ENCODE measurements at places on chromosomes 12 and 14.

- no peak for DNase-seq
Observed at GRCh38 chr12:94139816-94140215, 8.6 kb upstream of the PLXNC1 start.

GRCh38 chr12:90543374-90543773 is 411.6 kb downstream of the CCER1 start:
- no peak for DNase-seq

- no peak for DNase-seq
Observed at GRCh38 chr12:91108196-91108755, 3.0 kb downstream of the LUM start.

DNA sequence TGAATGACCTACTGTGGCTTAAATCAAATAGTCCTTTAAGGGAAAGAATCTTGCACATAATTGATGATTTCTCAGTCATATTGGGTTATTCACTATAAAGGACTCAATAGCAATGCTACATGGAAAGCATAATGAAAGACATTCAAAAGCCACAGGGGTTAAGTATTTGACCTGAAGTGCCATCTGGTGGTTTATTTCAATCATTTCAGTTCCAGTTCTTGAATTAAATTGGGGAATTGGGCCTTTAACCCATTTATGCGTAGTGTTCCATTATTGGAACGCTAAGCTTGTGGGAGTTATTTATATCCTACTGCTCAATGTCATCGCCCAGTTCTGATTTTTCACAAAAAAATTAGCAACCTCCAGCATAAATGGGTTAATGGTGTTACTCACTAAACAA is 41.3 kb upstream of the C12orf71 start:
- no peak for DNase-seq

DNA sequence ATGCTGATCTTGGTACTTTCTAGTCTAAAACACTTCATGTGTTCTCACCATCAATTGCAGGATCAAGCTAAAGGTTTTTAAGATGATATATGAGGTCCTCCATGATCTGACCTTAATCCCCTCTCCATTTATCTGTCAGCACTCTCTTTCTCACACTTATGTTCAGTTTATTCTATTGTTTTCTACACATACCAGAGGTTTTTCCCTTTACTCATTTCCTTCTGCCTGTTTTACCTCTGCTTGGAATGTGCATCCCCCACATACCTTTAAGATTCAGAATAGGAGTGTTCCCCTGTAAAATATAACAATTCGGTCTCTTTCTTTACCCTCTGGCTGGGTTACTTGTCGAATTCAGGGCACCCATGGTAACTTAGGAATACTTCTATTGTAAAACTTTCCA is 219.1 kb upstream of the PKP2 start:
- DNase-seq, result no peak

GRCh38 chr14:68518166-68518565 is 274.7 kb downstream of the ZFP36L1 start:
- no peak for DNase-seq

DNA sequence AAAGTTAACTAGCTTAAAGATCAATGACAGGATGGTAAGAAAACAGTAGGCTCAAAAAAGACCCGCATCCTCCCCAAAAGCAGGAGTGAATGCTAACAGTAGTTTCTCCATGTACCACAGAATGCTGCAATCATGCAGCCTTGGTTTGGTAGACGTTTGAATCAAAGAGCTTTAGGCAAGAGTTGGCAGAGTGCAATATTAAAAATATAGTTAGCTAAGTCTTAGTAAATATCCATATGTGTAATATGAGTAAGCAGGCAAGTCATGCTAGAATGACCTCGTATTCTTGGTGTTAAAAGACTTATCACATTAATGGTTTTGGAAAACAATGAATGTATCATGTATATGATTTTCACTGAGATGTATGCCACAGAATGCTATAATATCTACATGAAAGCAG is 18.8 kb upstream of the KLRF1 start:
- DNase-seq, result no peak

DNA sequence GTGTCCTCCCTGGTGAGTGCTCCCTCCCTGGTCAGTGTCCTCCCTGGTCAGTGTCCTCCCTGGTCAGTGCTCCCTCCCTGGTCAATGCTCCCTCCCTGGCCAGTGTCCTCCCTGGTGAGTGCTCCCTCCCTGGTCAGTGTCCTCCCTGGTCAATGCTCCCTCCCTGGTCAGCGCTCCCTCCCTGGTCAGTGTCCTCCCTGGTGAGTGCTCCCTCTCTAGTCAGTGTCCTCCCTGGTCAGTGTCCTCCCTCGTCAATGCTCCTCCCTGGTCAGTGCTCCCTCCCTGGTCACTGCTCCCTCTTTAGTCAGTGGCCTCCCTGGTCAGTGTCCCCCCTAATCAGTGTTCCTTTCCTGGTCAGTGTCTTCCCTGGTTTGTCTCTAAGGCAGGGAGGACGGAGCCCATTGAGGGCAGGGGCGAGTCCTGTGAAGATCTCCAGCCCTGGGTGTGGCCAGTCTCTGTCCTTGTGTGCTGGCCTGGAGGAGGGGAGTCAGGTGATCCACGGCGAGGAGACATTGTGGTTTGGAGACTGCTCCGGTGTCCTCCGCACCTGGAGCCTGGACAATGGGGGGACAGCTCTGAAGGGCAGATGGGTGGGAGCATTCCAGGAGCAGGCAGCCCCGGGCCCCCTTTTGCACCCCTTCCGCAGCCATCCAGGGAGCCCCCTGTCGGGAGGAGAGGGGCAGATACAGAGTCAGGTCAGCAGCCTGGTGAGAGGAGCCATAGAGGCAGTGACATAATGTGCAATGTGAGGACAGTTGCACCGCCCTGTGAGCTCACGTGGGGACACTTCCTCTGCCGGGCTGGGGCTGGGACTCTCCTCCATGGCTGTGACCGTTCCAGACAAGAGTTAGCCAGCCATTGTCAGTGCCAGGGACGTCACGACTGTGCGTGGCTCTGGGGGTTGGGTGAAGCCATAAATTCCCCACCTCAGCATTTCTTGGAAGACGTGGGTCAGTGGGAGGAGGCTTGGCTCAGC is 93.4 kb downstream of the ADGRD1 start:
- DNase-seq, result no peak

GRCh38 chr14:30296931-30297405 is 262.0 kb upstream of the G2E3 start:
- no peak for DNase-seq

GRCh38 chr14:72723858-72724530 is 169.9 kb downstream of the DPF3 start:
- DNase-seq, result no peak

DNA sequence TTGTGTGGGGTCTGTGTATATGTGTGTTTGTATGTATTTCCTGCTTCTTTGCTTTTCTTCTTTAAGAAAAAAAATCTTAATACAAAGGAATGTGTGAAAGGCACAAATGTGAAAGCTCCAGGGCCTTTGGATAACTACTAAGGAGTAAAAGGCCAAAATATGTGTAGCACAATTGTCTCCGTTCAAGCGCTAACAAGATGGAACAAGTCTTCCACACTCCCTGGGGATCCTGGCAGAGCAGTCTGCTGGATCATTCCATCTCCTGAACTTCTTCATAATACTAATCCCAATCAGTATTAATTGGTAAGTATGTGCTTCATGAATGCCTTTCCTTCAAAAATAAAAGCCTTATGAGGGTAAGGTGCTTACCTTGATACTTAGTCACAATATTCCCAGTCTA is 462.5 kb upstream of the TBX3 start:
- DNase-seq, result no peak

GRCh38 chr14:69500736-69501135 is 16.2 kb downstream of the PLEKHD1 start:
- no peak for DNase-seq

DNA sequence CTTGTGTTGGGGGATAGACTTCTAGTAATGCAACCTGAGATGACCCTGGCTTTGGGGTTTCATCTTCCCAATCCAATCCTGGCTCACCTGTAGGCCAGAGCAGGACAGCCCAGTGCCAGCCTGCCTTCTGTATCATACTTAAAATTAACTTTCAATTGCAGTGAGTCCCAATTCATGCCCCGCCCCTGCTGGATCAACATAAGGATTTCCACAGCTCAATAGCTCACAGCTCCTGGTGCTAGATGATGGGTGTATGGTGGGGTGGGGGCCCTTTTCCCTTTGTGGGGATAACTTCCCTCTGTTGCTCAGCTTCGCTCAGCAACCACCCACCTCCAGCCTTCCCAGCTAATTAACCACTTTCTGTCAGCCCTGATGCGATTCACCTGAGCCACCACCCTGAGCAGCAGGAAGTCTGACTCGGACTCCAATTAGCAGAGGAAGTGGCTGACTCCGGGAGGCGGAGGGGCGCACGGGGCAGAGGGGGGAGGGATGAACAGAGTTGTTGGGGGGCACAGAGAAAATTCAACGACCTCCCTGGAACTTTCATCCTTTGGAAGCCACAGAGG is 24.3 kb upstream of the CHGA start:
- DNase-seq, result no peak

GRCh38 chr12:59372956-59373355 is 222.9 kb upstream of the SLC16A7 start:
- DNase-seq, result no peak

- DNase-seq, result no peak
Observed at GRCh38 chr12:108905725-108906124, 25.8 kb downstream of the DAO start.

- no peak for DNase-seq
Observed at GRCh38 chr12:13196130-13196921, at the start of gene EMP1. Gene EMP1, plus strand, starts transcription at chr12:13196726. Its CDS starts 14,785 bp downstream, at chr12:13211511.

DNA sequence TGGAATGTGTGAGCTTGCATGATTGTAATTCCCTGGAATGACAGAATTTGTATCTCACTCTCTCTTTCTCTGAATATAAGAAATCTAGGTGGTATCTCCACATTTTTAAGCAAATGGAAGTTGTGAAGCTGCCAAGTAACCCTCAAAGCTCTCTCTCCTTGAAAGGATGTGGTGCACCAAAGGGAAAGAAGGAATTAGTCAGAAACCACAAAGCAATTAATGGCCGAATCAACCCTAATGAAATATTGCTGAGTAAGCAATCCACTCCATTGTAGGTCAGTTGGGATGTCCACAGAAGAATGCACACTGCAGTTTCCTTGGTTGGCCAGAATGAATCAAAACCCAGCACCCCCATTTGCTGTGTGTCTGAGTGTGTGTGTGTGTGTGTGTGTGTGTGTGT is 153.5 kb downstream of the KCNA5 start:
- DNase-seq, result no peak

DNA sequence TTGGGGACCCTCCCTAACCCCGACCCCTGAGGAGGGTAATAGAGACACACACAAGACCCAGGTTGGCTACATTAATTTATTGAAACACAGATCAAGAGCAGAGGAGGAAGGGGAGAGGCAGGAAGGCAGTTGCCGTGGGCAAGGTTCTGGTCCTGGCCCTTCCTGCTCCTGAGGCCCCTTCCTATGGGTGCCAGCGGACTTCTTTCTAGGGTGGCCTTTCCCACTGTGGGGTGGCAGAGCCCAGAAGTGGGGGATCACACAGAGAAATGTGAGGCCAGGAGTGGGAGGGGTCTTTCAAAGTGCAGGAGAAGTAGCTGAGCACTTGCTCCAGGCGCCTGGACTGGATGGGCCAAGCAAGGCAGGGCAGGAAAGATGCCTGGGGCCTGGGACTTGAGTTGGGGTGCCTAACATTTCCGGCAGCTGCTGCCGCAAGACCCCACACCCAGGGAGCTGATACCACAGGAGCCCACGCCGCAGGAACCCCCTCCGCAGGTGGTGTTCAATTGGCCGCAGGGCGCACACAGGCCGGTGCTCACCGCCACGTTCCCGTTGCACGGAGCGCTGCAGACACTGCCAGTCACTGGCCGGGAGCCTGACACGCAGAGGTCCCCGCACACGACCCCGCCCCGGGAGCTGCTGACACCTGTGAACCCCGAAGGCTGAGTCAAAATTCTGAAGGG is 5.3 kb downstream of the KRT81 start:
- no peak for DNase-seq

DNA sequence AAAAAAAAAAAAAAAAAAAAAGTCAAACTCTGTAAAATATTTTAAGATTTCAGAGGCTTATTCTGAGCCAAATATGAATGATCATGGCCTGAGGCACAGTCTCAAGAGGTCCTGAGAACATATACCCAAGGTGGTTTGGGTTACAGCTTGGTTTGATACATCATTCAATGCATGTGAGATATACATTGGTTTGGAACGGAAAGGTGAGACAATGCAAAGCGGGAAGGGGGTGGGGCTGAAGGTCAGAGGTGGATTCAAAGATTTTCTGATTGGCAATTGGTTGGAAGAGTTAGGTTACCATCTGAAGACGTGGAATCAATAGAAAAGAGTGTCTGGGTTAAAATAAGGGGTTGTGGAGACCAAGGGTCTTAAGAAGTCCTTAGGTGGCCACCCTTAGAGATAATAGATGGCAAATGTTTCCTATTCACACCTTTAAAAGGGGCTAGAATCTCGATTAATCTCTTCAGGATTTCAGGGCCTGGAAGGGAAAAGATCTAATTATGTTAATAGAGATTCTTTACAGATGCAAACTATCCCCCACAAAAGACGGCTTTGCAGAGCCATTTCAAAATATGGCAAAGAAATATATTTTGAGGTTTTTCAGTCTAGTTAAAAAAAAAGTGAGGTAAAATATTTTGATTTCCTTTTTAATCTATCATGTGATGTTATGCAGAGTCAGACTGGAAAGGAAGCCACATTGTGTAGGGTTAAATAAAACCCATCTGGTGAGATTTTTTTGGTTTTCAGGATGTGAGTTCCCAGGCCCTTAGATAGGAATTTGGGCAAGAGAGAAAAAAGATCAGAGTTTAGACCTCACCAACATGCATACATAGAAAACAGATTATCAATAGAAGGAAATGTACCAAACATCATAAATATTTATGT is 173.8 kb upstream of the CNOT2 start:
- DNase-seq, result no peak

GRCh38 chr12:106239241-106239950 is 8.4 kb downstream of the CKAP4 start:
- DNase-seq, result no peak

DNA sequence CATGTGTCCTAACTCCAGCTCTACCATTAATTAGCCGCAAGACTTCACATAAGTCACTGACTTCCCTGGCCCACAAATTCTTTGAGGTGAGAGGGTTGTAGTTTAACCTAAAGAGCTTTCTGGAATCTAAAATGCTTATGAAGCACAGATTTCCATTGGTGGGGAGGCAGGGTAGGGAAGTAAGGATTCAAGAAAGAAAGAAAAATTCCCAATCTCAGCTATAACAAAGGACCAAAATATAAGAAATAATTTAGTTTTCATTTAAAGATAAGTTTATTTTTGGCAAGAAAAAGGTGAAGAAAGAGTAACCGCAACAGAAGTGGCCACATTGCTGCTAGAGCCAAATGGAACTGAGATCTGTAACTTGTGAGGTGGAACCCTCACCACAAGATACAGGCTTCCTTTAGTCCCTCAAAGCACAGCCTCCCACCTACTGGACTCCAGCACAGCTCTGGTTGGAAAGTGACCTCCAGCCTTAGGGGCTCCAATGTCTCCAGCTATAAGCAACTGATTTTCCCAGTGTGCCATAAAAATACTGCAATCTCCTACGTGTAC is 23.6 kb downstream of the DAD1 start:
- DNase-seq, result no peak

GRCh38 chr14:91324606-91325575 is 80.4 kb upstream of the GPR68 start:
- no peak for DNase-seq

- no peak for DNase-seq
Observed at GRCh38 chr14:99862136-99862535, 68.9 kb downstream of the EML1 start.

Measured in neuronal stem cell (in vitro differentiated cells).